Large intestine (tissue), 12 donors: ENCODE measurements at places on chromosomes 11 and 22.

GRCh38 chr11:57162179-57162898, 19.4 kb upstream of the LRRC55 start:
- no peak for DNase-seq

DNA sequence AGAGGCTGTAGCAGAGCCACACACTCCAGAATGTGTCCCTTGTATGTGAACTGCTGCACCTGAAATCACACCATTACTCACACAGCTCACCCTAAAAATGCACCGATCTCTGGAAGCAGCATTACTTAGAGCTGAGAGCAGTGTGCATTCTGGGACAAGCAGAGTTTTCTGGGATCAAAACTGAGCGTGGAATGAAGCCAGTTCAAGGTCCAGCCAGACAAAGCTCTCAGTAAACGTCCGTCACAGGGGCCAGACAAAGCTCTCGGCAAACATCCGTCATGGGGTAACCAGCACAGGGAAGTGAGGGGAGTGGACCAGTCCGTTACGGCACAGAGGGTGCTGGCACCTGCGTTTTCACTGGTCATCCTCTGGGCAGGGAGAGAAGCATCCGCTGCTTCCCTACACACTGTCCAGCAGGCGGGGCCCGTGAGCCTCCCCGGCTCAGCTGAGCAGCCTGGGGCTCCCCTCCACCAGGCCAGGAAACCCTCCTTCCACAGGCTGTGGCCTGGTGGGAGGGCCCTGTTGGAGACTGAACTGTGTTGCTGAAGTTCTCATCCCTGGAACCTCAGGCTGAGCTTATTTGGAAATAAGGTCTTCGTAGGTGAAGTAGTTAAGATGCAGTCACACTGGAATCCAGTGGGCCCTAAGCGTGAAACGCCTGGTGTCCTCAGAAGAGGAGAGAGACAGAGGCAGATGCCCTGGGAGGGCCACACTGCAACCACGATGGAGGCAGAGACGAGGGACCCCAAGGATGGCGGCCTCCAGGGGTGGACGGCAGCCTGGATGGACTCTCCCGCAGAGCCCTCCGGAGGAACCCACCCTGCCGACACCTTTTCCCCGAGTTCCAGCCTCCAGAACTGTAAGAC, 883.9 kb downstream of the BRD1 start:
- no peak for DNase-seq

DNA sequence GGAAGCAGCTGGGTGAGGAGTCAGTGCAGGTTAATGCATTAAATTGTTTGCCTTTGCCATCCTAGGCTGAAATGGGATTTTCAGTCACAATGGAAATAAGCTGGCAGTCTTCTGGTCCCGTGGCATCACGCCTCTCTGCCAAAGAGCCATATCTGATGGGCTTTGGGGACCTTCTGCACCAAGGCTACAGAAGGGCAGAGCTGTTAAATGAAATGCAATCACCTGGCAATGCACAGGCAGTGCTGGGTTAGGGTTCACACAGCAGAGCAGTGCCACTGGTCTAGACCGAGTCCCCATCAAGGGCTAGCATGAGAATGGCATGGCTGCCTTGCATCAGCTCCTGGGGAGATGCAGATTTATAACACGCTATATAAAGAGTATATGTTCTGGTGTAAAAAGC, 749.2 kb downstream of the NTM start:
- DNase-seq = no peak

GRCh38 chr11:66337103-66337899, 1.1 kb upstream of the RIN1 start:
- DNase-seq = no peak

GRCh38 chr11:128854841-128855240, 12.3 kb downstream of the KCNJ1 start:
- no peak for DNase-seq

GRCh38 chr11:69598147-69598546, 42.8 kb upstream of the CCND1 start:
- DNase-seq = no peak

- peak; percentile 44 for DNase-seq
Measured at GRCh38 chr11:60363542-60364470, 14.5 kb upstream of the MS4A7 start.

DNA sequence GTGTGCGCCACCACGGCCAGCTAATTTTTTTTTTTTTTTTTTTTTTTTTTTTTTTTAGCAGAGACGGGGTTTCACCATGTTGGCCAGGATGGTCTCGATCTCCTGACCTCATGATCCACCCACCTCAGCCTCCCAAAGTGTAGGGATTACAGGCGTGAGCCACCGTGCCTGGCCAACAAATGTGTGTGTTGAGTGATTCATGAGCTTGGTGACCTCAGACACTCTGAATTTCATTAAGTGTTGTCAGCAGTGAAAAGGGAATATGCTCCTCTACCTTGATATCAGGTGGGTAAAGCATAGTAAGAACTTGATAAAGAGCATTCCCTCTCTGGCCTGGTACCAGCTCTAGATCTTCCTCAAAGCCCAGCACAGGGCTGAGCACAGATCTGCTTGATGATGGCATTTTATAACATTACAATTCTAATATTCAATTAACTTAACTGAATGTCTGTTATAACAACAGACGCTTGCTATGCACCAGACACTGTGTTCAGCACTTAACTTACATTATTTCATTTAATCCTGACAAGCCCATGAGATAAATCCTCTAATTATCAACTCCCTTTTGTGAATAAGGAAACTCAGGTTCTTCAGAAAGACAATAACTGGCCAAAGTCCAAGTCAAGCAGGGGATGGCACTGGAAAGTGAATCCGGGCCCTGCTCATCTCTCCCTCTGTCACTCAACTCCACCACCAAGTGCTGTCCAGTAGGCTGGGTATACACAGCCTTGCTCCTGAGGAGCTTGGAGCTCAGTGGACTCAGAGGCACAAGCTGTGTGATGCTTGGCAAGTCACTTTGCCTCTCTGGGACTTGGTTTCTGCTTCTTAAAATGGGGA, 13.0 kb downstream of the TBC1D10A start:
- DNase-seq = no peak

DNA sequence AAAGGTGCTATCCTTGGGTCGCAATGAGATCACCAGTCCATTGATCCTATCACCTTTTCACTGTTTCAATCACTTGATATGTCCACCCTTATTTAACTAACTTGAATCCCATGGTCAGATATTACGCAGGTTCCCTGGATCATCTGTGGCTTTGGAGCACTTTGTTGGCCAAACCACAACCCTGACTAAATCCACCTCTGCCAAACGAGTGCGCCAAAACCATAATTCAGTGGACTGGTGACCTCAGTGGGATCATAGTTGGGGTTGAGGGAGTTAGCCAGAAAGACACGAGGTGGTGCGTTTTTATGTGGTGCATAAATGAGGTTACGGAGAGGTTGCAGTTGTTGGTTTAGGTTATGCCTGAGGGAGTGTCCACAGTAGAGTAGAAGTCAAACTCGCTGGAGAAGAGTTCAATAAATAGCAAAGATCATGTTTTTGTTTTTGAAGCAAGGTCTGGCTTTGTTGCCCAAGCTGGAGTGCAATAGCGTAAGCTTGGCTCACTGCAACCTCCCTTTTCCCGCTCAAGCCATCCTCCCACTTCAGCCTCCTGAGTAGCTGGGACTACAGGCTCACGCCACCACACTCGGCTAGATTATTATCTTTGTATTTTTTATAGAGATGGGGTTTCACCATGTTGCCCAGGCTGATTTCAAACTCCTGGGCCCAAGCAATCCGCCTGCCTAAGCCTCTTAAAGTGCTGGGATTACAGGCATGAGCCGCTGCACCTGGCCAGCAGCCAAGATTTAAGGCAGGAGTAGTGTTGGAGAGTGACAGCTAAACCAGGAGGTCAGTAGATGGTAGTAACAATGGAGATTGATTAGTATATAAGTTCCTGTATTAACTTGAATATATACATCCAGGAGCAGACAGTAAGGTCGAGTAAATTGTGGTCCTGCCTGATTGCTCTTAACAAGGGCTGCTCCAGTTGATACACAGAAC, 4.5 kb downstream of the FOXR1 start:
- no peak for DNase-seq

- peak; percentile 32 for DNase-seq
Measured at GRCh38 chr11:33734441-33735270, 1.6 kb downstream of the CD59 start.

GRCh38 chr11:131217313-131218310, 152.8 kb upstream of the NTM start:
- no peak for DNase-seq

- DNase-seq = peak; percentile 86
Measured at GRCh38 chr11:67267188-67268080, 1.2 kb downstream of the GRK2 start.

- DNase-seq = no peak
Measured at GRCh38 chr22:43516386-43516785, 104.6 kb downstream of the MPPED1 start.
